ENCODE measurements at places on chromosomes 1 and 21.

- no peak for DNase-seq
These were observed 12.4 kb upstream of the BSDC1 start for GRCh38 chr1:32406629-32407111.

DNA sequence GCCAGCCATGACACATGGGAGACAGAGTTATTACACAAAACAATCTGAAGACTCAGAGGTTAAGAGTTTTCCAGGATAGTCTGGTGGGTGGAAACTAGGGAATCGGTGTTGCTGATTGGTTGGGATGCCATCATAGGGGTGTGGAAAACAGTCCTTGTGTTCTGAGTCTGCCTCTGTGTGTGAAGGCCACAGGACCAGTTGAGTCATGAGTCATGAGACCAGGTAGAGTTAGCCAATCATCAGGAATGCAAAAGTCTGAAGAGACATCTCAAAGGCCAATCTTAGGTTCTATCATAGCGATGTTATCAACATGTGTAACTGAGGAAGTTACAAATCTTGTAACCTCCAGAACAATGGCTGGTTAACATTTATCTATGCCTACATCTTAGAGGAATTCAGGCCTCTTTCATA, 49.7 kb upstream of the NEK7 start:
- DNase-seq, result no peak

- peak; percentile 61 for DNase-seq
These were observed 54.7 kb downstream of the MEF2D start for GRCh38 chr1:156445789-156446263.

GRCh38 chr1:11647333-11647732, 6.9 kb downstream of the FBXO2 start:
- no peak for DNase-seq

- no peak for DNase-seq
These were observed 1.7 kb downstream of the EXOC8 start for GRCh38 chr1:231335663-231336602.

DNA sequence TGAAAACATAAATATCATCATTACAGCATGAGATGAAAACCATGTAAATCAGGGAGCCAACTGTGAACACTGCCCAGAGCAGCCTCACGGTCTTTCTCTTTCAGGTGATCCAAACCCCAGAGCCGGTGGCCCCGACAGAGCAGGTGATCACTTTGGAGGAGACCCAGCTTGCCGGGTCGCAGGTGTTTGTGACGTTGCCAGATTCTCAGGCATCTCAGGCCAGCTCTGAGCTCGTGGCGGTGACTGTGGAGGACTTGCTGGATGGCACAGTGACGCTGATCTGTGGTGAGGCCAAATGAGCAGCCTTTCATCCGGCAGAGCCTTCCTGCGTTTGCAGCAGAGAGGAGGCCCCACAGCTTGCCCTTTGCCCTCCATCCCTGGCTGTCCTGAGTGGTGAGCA, 37.2 kb upstream of the EPHA8 start:
- DNase-seq, result no peak

GRCh38 chr1:10788592-10789006, 7.8 kb downstream of the CASZ1 start:
- no peak for DNase-seq

DNA sequence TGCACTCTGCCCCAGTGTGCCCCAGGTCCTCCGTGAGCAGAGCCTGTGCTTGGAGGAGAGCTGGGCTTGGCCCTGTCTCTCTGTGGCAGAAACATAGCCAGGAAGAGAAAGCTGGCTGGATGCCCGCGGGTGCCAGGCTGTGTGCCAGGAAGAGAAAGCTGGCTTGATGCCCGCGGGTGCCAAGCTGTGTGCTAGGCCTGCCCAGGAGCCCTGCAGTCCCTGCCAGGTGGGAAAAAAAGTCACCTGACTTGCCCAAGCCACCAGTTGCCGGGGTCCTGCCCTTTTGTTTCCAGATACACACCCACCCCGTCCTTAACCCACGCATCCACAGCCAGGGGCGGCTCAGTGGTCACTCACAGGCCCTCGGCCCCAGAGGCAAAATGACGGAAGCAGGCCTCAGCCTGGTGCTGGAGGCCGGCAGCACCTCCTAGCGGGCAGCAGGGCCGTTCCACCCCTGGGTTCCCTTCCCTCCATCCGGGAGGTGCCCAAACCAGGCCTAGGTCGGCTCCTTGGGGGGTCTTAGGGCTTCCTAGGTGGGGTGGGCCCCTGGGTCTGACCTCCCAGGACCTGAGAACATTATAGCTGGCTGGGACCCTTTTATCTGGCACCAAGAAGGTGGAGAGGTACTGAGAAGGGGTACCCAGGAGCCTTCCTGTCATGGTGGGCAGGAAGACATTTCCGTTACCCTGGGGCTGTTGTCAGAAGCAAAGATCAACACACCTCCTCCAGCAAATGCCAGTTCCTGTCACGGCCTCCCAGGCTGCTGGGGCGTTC, 9.1 kb downstream of the ITGB2 start:
- DNase-seq, result no peak

GRCh38 chr1:226172589-226172988, 14.0 kb downstream of the ACBD3 start:
- DNase-seq, result no peak
